ENCODE measurements at places on chromosomes 6 and 20. TPM values are rescaled to one million over a fixed set of nuclear protein-coding genes. Genes with fewer than 3 reads are reported as not detected.

Gene CRIP3
- not detected for total RNA-seq

Gene RRAGD
- 0.43 TPM for total RNA-seq

Gene SAPCD1
- 8.0 TPM for total RNA-seq

Gene C20orf141
- total RNA-seq, result not detected

Gene DZANK1
- 0.33 TPM for total RNA-seq

Gene NTSR1
- total RNA-seq, result not detected

Data from dermis lymphatic vessel endothelial cell (primary cell).